ENCODE measurements at places on chromosomes 4 and X.
A peak's percentile ranks its signal among the peaks of the same experiment; 100 is the strongest.

DNA sequence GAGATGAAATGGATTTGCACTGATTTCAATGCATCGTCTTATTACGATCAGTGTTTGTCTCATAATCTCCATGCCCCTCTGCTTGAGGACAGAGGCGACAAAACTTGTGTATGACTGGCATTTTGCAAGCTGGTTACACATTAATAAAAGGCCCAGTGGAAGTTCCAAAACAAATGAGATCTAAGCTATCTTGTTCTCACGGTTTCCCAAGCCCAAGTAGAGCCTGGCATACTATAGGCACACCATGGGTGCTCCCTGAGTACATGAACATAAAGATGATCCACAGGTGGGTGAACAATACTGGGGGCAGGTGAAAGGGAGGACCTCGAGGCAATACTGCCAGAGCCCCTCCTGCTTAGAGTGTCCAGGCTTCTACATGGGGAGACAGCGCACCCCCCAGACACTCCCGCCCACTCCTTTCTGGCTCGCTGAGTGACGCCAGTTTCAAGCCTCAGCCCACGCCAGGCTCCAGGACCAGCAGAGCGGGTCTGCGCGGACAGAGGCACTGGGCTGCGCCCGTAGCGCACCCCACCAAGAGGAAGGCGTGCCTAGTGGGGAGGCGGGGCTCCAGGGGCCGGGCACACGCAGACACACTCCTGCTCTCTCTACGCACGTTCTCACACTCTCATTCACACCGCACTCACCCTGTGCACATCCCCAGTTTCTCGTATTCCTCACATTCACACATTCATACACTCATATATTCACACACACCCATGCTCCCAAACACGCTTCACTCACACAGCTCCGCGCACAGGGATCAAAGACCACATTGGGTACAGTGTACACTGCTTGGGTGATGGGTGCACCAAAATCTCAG, 8.9 kb upstream of the GSX2 start:
- DNase-seq = no peak

DNA sequence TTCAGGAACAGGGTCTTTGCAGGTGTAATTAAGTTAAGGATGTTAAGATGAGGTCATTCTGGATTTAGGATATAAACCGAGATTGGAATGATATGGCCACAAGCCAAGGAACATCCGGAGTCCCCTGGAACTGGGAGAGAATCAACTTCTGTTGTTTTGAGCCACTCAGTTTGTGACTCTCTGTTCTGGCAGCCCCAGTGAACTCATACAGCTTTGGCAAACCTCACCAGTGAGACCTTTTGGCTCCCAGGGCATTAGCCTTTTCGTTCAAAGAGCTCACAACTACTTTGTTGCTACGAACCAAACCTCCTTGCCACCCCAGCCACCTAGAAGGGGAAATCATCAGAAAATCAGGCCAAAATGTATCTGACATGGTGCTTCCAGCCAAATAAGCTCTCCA, 80.4 kb downstream of the MTMR1 start:
- no peak for DNase-seq

- no peak for DNase-seq
Measured at GRCh38 chr4:20787940-20788665, 87.8 kb downstream of the PACRGL start.

DNA sequence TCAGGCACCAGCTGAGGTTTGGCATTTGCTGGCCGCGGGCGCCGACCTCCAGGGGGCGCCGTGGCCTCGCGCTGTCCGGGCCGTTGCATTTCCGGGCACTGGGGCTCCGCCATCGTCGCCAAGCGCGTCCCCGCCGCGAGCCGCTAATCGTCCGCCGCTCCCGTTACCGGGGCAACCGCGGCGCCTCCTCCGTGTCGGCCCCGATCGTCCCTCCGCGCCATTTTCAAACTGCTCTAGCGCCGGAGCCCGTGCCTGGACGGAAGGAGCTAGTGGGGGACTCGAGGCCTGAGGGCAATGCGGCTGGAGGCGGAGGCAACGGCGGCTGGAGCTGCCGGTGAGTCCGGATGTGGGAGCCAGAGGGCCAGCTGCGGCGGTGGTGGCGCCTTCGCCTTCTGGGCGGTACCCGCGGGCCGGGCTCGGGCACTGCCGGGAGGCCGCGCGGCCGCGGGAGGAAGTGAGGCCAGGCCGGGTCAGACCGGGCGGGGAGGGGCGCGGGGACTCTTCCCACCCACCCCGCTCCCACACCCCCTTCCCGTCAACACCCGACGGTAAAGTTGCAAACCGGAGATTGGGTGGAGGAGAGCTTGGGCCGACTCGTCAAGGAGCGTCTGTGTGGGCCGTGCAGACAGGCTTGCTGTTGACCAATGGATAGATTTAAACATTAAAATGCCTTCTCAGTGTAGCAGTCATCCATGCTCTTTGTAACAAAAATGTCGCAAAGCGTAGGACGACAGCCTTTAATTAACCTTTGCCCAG, at the start of gene CEP135:
Gene CEP135 (plus strand): TSS at position 220 of the 756 bp plus-strand sequence. CDS start 3,186 bp downstream, outside the sequence.
- peak; percentile 99 for DNase-seq

- DNase-seq = no peak
Measured at GRCh38 chrX:40391662-40392061, 189.1 kb upstream of the ATP6AP2 start.

DNA sequence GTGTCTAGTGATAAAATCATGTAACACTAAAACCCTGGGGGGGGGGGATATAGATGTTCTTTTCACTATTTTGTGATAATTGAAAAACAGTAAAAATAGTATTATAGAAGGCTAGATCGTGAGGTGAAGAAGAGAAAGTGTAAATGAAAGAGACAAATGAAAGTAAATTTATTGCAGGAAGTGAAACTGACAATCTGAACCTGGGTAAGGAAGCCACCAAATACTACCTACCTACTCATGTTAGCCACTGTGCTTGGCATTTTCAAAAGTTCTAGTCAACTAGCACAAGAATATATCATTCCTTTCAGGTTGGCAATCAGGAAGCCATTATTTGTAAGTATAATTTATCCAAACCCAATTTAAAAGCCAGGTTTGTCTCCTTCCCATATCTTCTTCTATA, 1366.1 kb downstream of the FAM133A start:
- no peak for DNase-seq

GRCh38 chrX:107629540-107629909, 1.2 kb downstream of the PRPS1 start:
- no peak for DNase-seq
